Stimulated activated naive CD4-positive, alpha-beta T cell treated with Interleukin-2 at 50 U/mL for 16 hours (primary cell): ENCODE measurements at places on chromosomes 5 and 9.
A peak's percentile ranks its signal among the peaks of the same experiment; 100 is the strongest.

DNA sequence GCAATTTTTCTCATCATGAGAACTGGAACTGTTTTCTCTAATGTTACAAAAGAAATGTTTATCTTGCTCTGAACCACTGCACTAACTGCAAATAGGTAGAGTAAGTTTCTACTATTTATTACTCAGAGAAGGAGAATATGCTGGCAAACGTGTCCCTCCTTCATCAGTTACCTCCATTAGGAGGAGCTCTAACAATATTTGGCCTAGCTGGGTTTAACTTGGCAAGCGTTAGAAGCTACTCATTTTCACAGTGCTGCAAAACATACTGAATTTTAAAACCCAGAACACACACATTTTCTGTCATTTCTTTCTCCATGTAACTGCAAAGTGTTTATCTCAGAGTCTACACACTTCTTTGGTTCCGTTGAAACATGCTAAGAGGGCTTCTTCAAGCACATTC is 101.0 kb upstream of the GABRG2 start:
- DNase-seq: no peak

DNA sequence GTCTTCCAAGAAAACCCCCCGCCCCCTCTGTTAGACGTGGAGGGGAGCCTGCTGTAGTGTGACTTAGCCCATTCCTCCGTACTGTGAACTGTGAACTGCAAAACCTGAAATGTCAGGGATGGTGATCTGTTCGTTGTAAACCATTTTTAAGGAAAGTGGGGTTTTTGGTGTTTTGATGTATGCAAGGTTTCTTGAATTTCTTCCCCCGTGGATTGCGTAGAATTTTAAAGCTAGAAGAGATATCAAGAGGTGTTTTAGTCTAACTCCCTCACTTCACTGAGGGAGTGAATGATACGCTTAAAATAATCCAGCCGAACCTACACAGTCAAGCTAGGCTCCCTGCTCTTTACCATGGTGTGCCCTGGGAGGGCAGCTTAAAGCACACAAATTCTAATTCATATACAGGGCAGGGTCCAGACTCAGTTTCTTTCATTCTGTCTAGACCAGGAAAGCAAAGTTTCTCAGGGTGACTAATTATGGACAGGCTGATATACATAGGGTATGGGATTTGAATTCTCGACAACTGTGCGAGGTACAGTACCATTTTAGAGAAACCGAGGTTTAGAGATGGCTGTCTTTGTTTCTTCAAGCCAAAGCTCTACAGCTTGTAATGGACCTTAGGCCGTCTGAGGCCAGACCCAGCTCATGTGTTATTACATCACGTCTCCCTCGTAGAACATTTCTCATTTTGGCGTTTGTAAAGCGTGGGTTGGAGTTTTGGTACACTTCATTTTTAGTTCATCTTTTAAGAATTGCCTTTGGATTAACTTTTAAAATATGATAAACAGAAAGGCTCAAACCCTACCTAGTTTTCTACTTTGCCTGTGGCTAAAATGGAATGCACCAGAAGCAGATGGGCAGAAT is 2.7 kb downstream of the PTGER4 start:
- DNase-seq: no peak

DNA sequence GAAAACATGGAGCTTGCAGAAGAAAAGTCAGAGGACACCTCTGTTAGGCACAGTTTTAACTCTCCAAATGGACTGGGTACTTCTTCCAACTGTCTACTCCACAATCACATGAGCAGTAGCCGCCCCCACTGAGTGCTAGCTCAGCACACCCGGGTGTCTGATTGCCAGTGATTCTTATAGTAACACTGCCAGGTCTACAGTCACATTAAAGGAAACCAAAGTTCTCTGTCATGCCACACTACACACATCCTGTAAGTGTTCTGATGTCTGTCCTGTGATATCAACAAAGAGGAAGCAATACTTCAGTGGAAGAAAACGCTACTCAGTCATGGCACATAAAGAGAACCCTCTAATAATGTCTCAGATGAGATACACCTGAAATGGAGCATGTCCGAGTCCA is at the start of gene HAVCR2:
Gene HAVCR2 (minus strand): TSS at position 69 of the 400 bp plus-strand sequence. CDS start 61 bp downstream, at position 8.
- peak; percentile 15 for DNase-seq

GRCh38 chr9:130143958-130144366 is 28.2 kb upstream of the NCS1 start:
- no peak for DNase-seq

DNA sequence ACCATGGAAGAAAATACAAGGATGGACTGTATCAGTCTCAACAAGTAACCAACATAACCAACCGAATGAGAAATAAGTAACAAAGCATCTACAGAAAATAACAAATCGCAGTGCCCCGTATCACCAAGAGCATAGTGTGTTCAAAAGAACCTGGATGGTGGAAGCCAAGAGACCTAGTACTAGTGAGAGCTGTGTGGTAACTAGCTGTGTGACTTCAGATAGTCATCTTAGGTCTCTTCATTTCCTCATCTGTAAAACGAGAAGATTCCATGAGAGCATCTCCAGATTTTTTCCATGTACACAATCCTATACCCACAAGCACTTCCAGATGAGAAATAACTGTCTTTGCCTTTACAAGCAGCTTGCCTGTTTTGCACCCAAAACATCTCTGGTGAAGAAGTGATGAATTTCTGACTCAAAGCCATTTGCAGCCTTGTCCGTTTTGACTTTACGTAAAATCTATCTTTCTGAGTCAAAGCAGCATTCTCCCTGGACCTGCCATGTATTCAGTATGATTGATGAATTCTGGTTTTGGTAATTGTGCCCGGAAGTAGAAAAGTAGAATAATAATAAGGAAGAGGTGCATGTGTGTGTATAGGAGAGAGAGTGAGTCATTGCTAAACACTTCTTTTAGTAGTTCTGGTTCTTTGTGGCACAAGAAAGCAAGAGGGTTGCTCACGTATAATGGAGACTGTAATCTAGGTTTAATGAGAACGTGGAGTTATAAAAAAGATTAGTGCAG is 41.0 kb downstream of the AOPEP start:
- no peak for DNase-seq

GRCh38 chr9:126608551-126608950 is 5.2 kb upstream of the LMX1B start:
- no peak for DNase-seq

GRCh38 chr9:90999425-91000397 is 198.1 kb downstream of the SYK start:
- DNase-seq: no peak

GRCh38 chr9:99177576-99178366 is 44.0 kb downstream of the ALG2 start:
- DNase-seq: no peak

DNA sequence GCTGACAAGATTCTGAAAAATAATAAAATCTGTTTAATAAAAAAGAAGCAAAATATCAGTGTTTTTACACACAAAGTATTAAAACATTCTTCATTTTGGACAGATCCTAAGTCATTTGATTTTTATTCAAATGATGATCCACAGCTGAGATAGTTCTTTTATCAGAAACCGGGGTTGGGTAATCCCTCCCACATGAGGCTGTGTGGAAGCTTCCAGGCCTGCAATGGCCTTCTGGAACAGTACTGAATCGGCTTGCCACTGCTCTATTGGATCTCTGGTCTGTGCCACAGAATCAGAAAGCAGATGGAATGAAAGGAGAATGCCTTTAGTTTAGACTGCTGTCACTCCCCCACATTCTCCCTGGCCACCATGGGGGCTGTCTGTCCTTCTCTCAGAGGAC is 6.1 kb upstream of the C5orf58 start:
- DNase-seq: no peak

DNA sequence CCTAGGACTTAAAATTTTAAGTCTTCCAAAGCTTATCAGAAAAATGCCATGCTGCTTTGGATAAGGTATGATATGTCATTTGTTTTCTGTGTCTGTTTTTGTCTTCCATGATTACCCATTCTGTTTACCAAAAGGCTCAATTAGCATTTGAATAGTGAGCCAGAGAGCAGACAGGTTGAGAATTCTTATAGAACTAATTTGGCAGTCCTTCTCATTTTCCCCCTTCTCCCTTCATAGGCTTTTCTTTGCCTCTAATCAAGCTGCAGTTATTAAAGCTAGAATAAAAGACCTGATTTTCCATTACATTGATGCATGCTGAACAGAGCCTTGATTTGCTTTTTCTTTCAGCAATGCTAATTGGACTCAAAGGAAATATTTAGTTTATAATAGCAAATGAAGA is 993.0 kb downstream of the MAT2B start:
- DNase-seq: no peak

DNA sequence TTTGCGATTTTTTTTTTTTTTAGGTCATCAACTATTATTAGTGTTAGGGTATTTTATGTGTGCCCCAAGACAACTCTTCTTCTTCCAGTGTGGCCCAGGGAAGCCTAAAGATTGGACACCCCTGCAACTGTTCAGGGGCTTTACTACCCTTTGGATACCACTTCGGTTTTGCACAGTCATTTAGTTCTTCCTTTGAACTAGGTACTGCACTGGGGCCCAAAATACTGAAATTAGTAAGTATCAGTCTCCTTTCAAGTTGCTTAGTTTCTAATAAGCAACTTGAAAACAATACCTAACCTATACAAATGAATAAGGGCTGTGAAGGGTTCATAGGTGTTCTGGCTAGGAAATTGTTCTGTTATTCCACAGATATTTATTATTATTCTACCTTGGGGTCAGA is 45.3 kb downstream of the CWC27 start:
- no peak for DNase-seq

- DNase-seq: peak; percentile 40
Measured at GRCh38 chr9:128098297-128099230, 29.0 kb downstream of the PTGES2 start.

DNA sequence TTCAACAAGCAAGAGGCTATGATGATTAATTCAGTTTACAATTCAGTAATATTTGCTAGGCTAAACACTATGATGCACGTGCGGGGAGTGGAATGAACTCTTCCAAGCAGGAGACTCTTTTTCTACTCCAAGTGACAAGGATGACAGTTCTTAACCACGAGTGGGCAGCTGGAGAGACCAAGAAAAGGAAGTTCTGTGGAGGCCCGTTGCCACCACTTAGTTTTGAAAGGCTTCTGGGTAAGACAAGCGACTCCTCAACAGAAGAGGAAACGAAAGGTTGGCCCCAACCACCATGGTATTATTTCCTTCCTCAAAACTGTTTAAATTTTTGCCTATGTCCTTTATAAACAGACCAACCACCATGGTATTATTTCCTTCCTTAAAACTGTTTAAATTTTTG is 2.8 kb downstream of the DCAF12 start:
- DNase-seq: peak; percentile 3

GRCh38 chr5:159417170-159417569 is 86.9 kb upstream of the IL12B start:
- no peak for DNase-seq

DNA sequence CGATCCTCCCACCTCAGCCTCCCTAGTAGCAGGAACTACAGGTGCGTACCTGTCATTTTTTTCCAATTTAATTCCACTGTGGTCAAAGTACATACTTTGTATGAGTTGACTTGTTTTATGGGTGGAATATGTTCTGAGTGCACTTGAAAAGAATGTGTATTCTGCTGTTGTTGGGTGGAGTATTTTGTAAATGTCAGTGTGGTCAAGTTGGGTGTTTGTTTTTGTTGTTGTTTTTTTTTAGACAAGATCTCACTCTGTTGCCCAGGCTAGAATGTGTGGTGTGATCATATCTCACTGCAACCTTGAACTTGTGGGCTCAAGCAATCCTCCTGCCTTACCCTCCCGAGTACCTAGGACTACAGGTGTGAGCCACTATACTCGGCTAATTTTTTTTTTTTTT is 17.9 kb downstream of the SLC25A25 start:
- no peak for DNase-seq

DNA sequence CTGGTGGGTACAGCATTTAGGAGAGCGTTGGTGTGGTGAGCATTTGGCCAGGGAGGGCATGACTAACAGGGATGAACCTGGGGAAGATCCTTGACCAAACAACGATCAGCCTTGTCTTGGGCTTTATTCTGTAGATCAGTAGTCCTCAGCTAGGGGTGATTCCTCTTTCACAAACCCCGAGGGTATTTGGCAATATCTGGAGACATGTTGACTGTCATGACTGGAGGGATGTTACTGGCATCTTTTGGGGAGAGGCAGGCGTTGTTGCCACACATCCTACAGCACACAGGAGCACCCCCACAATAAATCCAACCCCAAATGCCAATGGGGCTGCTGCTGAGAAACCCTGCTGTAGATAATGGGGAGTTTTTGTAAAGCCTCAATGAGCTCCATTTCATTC is 43.9 kb downstream of the OSTF1 start:
- no peak for DNase-seq

- no peak for DNase-seq
Measured at GRCh38 chr9:32413424-32413823, 29.0 kb downstream of the ACO1 start.

DNA sequence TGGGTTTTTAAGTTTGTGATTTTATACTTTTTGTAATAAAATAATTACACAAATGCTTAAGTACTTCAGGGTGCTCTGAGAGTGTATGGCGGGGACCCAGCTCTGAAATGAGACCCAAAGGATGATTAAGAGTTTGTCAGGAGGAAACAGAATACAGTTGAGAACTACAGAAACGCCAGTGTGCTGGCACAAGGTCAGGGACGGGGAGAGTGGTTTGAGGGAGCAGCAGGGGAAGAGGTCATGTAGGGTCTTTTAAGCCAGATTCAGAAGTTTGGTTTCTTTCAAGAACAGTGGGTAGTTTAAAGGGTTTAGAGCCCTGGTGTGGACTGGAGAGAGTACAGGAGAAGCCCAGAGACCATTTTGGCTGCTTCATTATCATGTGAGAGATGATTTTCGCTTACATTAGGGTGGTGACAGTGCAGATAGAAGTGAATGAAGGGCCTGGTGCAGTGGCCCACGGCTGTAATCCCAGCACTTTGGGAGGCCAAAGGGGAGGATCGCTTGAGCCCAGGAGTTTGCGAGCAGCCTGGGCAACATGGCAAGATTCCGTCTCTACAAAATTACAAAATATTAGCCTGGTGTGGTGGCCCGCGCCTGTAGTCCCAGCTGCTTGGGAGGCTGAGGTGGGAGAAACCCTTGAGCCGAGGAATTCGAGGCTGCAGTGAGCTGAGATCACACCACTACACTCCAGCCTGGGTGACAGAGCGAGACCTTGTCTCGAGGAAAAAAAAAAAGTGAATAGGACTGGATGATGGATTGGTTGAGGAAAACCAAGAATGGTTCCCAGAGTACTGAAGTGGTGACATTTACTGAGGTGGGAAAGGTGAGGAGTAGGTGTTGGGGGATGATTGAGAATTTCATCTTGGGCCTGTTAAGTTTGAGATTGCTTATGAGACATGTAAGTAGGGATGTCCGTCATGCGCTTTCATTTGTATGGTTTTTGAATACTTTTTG is 1.4 kb upstream of the ETF1 start:
- DNase-seq: no peak
